ENCODE measurements at places on chromosomes 16 and 17.

GRCh38 chr16:30920891-30921290 lies 2.5 kb upstream of the FBXL19 start:
- no peak for DNase-seq

- no peak for DNase-seq
Measured at GRCh38 chr17:83202002-83203000, 122.9 kb downstream of the METRNL start.

GRCh38 chr17:56481659-56482058 lies 111.8 kb upstream of the NOG start:
- DNase-seq, result no peak

DNA sequence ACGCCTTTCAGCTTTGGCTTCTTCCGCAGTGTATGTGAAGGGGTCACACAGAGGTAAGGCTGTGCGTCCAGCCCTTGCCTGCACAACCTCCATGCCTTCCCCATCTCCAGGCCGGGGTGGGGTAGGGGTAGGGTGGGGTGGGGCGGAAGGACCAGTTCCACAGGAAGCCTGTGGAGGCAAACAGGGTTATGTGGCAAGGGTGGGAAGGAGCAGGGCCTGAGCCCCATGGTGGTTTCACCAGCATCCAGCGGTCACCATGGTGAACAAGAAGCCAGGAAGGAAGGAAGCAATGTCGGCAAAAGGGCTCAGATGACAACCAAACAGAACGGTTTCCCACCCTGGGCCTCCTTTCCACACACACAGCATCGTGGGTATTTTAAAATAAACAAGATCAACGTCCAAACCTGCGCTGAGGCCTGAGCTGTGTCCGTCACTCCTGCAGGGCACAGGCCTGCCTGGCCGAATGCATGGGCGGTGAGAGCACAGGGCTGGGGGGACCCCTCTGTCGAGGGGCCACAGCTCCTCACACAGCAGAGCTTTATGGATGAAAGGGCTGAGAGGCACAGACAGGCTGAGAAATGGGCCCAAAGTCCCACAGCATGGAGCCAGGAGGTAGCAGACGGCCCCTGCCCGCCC lies 80.5 kb downstream of the ZNF778 start:
- DNase-seq, result no peak

- peak; percentile 73 for DNase-seq
Measured at GRCh38 chr17:63834431-63835166, 7.1 kb upstream of the FTSJ3 start.

DNA sequence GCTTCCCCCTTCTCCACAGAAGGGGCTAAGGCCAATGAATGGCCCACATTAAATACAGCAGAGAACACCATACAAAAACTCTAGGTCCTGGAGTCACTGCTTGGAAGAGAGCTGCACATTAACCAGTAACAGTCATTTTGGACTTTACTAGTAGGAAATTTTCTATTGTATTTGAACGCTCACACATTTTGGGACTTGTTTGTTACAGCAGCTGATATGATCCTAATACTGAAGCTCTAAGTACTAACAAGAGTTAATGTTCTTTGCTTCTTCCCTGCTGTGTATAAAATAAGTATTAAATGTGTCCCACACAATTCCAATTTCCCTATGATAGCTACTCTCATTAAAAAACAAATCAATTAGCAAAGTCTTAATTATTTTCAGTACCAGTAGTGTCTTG lies 148.3 kb upstream of the IRX3 start:
- DNase-seq, result no peak

DNA sequence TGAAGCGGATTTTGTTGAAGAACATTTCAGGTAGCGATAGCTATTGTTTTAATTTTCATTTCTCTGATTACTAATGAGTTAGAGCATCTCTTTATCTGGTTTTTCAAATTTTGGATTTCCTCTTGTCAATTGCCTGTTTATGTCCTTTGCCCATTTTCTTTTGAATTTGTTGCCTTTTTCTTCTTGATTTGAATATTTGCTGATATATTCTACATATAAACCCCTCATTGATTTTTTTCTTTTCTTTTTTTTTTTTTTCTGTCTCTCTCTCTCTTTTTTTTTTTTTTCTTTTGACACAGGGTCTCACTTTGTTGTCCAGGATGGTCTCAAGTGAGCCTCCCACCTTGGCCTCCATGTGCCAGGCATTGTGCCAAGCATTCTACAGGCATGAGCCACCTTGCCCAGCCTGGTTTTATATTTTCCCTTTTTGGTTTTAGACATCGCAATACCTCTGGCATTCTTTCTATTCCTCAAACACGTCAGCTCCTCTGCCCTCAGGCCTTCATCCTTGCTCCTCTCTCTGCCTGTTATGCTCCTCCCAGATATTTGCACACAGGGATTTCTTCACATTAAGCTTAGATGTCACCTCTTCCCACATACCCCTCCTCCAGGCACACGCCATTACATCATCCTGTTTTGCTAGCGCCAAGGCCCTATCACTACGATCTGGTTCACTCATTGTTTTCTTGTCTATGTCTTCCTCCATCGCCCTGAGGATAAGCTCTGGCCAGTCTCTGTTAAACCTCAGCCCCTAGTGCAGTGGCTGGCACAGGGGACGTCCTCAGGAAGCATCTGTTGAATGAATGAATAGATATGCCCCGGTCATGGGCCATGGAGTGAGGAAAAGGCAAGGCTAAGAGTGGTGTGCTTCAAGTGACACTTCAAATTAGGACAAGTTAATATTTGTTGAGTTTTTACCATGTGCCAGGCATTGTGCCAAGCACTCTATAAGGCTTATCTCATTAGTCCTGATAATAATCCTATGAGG lies 8.6 kb downstream of the SARM1 start:
- no peak for DNase-seq

DNA sequence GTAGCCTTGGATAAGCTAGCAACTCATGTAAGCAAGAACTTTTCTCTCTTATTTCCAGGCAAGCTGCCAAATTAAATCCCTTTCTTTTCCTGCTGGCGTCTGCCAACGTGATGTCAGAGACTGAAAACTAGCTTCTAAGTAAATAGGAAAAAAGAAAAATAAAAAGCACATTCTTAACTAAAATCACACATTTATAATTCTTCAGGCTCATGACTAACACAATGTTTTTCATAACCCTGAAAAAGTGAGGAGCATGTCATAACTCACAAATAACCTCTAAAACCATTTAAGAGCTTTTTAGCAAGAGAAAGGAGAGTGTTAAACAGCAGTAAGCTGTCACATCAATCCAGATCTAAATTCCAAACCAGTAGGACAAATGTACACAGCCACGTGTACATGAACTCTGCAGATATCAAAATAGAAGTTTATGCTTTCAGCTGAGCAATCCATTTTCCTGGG lies 110.0 kb downstream of the N4BP1 start:
- peak; percentile 73 for DNase-seq

- no peak for DNase-seq
Measured at GRCh38 chr17:12536472-12536871, 129.2 kb upstream of the MYOCD start.

DNA sequence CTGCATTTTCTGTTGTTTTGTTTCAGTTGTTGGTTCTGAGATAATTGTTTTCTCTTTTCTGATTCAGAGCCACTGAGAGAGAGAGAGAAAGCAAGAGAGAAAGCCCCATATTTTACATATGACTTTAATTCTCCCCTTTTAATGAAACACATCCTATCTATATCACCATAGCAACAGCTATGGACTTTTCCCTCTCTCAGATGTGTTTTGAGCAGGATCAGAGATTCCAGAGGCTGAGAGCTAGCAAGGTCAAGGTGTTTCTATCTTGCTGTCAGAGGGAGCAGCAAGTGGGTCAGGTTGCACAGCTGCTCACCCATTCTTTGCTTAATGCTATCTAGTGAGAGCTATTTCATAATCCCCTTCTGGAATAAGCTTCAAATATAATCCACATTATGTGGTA lies 415.9 kb downstream of the CA10 start:
- no peak for DNase-seq

DNA sequence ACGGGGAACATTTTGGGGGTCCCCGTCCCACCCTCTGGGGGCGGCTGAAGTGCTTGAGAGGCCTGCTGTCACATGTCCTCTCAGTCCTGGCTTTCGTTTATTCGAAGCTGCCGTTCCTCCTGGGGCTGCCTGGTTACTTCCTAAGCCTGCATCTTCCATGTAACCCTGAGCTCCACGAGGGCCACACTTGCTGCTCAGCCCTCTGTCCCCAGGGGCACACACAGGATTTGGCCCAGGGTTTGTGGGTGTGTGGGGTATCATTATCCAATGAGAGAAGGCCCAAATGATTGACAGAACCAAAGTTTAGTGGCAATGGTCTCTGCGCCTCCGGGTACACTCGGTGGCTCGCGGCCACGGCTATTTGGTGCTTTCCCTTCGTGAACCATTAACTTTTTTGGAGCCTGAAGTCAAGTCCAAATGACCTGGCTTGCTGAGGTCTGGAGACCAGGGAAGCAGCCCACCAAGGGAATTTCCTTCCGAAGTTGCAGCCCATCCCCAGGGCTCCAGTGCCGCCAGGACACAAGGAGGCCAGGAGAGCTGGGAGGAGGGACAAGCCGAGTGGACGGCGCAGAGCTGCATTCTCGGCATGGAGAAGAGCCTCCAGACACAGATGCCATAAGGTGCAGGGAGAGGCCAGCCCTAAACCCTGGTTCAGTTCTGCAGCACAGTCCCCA lies 131.4 kb upstream of the FOXF1 start:
- no peak for DNase-seq

DNA sequence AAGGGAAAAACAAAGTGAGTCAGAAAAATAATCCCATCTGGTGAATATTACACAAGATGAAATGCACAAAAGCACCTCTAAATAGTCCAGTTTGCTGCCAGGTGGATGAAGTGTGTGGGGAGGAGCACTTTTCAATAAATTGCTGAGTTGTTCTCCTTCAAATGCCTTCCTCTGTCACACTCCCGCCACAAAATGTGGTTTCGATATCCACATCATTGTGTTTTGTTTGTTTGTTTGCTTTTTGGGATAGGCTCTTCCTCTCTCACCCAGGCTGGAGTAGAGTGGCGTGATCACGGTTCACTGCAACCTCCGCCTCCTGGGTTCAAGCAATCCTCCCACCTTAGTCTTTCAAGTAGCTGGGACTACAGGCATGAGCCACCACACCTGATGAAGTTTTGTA lies 24.6 kb upstream of the SHISA9 start:
- no peak for DNase-seq

DNA sequence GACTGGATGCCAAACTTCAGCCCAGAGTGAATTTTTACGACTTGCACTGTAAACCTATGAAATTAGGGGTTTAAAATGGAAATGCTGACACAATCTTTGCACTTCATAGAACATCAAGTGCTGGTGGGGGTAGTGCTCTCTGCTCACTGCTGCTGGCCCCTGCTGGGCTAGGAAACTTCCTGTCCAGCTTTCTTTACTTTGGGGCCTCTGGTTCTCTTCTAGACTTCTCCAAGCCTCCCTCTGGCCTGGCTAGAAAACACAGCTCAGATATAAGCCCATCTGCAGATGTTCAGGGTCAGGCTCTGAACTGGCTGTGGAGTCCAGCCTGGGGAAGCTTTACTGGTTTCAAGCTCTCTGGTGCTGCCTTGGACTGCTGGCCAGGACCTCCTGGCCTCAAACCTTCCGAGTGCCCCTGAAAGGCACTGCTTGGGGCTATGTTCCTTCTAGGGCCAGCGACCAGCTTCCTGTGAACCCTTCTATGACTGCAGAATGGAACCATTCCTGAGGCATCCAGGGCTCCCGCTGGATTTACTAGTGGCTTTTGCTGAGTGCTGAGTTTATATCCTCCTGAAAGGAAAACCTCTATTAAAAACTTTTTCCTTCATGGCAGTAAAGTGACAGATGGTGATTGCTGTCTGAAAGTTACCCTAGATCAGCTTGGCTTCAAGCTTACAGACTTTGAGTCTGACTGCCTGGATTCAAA lies 59.4 kb downstream of the TBX4 start:
- DNase-seq, result no peak

DNA sequence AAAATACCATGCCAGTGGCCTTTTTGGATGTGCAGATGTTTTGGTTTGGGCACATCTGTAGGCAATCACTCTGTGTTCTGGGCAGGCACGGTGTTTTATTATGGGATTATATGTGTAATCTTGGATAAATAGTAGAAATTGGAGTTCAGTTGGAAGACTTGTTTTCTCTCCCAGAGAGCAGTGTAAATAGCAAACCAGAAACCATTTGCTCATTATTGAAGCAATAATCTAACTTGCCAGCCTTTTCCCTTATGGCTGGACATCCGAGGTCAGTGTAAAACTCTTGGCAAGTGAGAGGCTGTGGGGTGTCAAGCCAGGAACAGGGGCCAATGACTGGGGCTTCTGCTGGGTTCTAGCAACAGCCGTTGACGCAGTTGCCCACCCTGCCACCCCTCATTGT lies 69.9 kb downstream of the IRX3 start:
- no peak for DNase-seq

DNA sequence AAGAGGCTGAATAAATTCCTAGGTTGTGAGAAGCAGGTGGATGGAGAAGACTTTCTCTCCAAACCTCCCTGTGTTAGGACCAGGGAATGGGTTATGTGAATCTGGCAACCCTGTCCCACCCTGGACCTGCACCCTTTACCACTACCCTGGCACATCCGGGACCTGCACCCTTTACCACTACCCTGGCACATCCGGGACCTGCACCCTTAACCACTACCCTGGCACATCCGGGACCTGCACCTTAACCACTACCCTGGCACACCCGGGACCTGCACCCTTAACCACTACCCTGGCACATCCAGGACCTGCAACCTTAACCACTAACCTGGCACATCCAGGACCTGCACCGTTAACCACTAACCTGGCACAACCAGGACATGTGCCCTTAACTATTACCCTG lies 207.0 kb upstream of the CACNG3 start:
- DNase-seq, result no peak

DNA sequence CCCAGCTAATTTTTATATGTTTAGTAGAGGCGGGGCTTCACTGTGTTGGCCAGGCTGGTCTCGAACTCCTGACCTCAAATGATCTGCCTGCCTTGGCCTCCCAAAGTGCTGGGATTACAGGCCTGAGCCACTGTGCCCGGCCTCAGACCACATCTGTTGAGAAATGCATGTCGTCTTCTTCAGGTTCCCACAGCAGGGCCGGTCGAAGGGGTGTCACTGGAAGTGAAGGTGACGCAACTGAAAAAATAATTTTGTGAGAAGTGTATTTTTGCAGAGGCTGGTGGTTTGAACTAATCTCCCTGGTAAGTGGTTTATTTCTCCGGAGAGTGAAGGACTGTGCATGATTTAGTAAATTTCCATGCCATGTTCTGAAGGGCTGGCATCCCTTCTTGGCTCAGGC lies 33.4 kb upstream of the IL34 start:
- DNase-seq, result no peak

DNA sequence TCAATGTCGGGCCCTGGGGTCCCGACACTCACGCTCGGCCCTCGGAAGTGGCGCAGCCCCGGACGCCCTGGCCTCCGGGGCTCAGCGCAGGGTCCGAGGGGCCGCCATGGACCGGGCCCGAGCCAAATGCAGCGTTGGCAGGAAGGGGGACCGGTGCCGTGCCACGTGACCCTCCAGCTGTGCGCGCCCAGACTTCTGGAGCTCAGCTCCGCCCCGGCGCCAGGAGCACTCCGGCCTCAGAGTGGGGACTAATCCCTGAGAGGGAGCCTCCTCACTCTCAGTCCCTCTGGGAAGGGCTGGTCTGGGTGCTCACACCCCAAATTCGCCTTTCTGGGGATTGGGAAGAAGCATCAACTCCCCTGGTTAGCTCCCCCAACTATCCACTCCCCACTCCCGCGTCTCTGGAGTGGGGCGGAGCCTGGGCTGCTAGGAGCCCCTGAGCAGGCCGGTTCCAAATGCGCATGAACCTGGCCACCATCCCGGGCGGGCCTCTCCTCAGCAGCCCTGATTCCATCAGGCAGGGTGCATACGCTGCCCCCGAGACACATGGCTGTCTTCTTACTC lies at the start of gene B3GNT9:
Gene B3GNT9 (minus strand): TSS at position 166 of the 564 bp plus-strand sequence. CDS start 513 bp downstream, outside the sequence.
- peak; percentile 94 for DNase-seq

All from AG08396 (cell line).